ENCODE measurements at places on chromosomes 6 and 20.

- DNase-seq: no peak
Measured at GRCh38 chr6:104434519-104434918, 425.2 kb downstream of the HACE1 start.

DNA sequence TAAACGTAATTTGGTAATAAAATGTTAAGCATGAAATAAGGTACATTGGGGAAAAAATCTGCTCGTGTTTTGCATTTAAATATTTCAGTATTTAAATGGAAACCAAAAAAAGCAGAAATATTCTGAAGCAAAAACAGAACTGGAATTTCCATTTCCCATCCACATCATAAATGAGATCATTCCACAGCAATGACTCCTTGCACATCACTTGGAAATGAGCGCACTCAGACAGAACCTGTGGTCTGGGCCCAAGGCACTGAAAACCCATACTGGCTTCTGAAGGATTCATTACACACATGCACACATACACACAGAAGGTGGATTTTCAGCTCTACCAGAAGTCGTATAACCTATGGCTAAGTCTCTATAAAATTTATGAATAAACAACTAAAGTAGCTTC is 174.8 kb downstream of the IBTK start:
- no peak for DNase-seq

- DNase-seq: no peak
Measured at GRCh38 chr20:10023911-10024310, 10.9 kb upstream of the ANKEF1 start.

GRCh38 chr6:114096561-114097172 is 125.7 kb upstream of the HDAC2 start:
- DNase-seq: no peak

- no peak for DNase-seq
Measured at GRCh38 chr6:124197148-124197547, 393.5 kb downstream of the NKAIN2 start.

DNA sequence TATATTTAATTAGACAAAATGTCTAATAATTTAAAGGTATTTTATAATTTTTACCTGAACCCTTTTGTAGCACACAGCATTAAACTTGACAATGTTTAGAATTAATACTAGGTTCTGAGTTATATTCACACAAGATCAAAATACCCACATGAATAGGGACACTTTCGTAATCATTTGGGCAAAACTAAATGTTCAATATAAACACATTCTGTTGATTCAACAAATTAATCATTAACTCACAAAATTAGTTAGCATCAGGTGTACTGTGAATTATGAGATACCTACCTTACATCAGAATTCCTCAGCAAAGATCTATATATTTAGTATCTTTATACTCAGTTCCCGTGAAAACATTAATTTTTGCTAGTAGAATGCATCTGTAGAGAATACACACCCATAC is 481.5 kb upstream of the MANEA start:
- DNase-seq: no peak
